ENCODE measurements at places on chromosomes 1 and 21.
A peak's percentile ranks its signal among the peaks of the same experiment; 100 is the strongest.

DNA sequence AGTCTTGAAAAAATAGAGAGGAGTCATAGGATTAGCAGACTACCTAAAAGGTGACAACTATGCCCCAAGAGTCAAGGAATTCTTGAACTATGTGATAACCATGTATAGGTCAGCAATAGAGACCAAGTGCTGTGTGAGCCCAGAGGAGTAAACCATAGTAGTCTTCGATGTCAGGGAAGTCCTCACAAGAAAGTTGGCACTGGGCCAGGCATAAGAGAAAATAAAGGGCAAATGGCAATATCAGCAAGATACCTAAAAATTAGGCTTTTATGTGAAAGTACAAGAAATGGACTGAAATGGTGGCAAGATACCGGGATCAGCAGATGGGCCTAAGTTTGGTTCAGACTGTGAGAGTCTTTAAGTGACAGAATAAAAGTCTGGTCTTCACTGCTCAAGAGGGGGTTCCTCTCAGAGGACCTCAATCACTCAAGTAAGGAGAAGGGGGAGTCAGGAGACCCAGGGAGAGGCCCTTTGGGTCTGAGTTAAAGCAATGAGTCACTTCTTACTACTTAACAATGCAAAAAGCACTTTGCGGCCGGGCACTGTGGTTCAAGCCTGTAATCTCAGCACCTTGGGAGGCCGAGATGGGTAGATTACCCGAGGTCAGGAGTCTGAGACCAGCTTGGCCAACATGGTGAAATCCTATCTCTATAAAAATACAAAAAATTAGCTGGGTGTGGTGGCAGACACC lies 95.0 kb downstream of the TEX35 start:
- DNase-seq, result no peak

DNA sequence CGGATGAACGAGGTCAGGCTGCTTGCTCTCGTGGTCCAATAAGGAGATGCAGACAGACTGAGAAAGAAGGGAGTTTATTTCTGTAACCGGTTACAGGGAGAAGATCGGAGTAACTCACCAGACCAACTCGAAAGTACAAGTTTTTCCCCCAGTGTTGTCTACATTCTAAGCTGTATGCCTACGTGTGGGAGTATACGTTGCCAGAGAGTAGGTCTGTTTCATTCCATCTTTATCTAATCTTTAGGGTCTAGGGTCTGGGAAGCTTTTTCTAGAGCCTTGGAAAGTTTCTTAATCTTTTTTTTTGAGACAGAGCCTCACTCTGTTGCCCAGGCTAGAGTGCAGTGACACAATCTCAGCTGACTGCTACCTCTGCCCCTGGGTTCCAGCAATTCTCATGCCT lies 4.7 kb upstream of the PADI1 start:
- DNase-seq, result no peak

GRCh38 chr1:226827458-226827857 lies 43.0 kb upstream of the PSEN2 start:
- DNase-seq, result peak; percentile 19

DNA sequence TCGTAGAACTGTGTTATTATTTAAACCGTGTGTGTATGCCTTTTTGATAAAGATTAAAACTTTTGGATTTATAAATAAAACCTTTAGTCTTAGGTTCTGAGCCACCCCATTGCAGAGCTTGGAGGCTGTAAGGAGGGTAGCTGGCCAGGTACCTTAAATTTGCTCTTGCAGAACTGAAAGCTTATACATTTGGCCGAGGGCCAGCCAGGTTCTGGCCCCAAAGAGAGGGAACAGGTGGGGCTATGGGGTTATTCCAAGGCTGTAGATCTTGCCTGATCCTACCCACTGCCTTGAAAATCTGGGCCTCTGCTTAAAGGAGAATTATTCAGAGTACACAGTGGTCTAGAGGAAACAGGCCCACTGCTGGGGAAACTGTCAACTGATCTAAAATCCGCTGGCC lies 59.6 kb downstream of the CAMK2N1 start:
- DNase-seq, result no peak

- DNase-seq, result no peak
Observed at GRCh38 chr1:232308616-232309015, 321.3 kb downstream of the SIPA1L2 start.

DNA sequence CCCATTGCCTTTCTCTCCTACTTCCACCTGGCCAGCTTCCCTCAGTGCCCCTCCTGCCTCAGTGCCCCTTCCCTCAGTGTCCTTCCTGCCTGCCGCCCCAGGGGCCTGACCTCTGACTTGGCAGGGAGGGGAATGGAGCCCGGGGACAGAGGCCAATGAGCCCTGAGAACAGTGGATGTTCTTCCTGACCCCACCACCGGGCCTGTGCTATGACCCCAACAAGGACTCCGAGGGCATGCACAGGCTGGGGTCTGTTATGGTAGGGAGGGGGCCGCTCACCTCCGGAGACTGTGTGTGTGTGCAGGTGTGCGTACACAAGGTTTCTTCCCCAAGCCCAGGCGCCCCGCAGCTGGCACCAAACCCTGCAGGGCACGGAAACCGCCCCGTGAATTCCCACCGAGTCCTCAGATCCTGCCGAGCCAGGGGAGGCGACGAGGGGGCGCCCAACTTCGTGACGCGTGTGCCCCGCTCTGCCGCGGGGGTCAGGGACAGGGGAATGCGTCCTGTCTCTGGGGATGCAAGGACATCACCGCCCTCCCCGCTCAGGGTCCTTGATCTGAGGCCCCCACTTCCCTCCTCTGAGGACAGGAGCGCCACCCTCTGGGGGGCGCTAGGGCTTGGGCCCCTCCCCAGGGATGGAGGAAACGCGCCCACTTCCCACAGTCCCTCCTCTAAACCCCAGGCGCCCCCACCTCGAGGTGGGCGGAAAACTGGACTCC lies 766 bp downstream of the RAP1GAP start:
- no peak for DNase-seq

- no peak for DNase-seq
Observed at GRCh38 chr1:230256896-230257295, 169.2 kb downstream of the PGBD5 start.

DNA sequence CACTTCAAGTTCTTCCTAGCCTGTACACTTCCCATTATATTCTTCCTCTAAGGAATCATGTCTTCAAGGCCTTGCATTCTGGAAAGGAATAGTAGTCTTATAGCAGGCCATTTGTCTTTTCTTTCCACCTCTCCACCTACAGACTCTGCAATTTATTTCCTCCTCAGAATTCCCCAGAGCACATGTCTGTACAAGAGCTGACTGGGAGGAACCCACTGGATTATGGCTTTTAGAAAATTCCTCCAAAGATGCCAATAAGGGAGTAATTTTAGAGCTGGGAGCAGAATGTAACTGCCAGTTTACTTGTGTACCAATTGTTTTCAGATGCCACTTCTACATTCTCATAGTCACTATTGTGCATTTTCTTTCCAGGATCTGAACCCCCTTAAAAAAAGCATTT lies 3.4 kb upstream of the PSMG1 start:
- no peak for DNase-seq

DNA sequence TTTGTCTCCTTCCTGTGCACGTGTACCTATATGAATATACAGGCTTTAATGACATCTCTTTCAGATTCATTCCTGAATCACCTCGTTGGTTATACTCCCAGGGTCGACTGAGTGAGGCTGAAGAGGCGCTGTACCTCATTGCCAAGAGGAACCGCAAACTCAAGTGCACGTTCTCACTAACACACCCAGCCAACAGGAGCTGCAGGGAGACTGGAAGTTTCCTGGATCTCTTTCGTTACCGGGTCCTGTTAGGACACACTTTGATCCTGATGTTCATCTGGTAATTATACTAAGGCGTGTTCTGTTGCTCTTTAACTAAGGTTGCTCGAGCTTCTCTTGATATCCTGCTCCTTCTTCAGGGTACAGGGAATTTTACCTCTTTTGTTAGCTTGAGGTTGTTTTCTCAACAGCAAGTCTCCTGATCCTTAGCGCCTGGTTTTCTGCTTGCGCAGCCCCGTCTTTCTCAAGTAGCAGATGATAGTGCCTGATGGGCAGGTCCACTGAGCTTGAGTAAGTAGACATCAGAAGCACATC lies 55.1 kb downstream of the SLC22A15 start:
- no peak for DNase-seq

GRCh38 chr1:3037281-3038040 lies 16.2 kb downstream of the ACTRT2 start:
- DNase-seq, result no peak

DNA sequence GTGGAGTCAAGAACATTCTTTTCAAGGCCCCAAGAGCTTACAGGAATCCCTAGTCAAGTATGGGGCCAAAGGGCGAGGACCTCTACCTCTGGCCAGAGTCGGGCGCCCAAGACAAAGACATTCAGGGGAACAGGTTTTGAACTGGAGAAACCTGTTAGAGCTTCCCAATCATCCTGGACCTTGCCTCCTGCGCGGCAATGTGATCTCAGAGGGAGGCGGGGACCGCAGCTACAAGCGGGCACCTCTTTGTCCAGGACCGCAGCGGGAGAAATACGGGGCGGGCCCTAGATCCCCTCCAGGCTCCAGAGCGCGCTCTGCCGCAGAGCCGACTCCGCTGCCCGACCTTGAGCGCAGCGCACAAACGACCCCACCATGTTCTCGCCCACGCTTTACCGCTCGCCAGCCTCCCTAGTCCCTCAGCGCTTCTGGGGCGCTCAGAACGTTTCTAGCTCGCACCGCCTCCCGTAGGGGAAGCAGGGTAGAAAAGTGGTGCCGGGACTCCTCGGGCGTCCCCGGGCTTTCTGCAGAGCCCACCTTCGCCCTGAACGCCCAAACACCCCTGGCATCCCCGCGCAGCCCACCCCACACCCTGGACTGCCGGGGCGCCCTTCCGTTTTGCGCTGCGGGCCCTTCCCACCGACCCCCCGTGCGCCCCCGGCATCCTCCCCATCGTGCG lies 28.1 kb downstream of the RABIF start:
- DNase-seq, result peak; percentile 51

DNA sequence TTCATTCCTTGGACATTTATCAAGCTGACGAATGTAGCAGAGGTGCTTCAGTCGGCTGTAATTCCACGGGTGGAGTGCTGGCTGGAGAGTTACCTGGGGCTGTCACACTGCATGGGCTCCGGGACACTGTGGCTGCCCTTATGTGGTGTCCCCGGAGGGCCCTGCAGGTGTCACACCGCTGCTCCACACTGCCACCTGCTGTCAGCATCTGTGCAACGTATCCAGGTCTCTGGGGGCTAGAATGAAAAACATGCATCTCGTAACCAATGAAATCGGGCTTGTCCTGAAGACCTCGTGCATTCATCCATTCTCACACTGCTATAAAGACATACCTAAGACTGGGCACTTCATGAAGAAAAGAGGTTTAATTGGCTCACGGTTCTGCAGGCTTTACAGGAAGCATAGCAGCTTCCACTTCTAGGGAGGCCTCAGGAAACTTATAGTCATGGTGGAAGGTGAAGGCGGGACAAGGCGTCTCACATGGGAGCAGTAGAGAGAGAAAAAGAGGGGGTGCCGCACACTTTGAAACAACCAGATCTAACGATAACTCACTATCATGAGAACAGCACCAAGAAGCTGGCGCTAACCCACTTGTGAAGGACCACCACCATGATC lies 46.7 kb upstream of the PCBP3 start:
- DNase-seq, result peak; percentile 89

DNA sequence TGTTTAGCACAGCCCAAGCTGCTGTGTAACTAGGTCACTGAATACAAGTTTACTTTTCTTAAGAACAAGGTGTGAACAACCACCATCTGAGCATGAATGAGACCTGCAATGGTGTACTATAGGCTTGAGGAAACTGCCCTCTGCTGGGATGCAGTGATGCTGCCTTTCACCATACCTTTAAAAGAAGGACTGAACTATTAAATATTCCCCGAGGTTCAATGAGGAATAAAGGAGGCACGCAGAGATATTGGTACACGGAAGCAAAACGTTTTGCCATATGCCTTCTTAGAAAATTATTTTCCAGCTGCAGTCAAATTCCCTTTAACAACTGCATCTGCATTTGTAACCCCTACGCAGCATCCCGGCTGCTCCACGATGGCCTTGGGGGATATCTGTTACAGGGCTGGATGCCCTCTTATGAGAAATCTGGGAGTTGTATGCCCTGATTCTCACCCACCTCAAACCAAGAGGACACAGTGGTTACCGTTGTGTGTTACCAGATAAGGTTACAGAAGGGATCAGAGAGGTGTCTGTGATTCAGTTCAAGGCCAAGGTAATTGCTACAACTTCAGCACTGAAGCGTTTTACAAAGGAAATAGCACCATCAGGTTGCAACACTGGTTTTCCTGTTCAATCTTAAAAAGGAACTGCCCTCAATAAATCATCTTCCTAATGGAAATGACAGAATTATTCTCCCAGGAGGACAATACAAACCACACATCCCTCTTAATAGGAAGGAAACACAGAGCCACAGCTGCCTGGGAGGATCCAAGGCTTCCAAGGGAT lies 470.5 kb downstream of the LTN1 start:
- DNase-seq, result no peak

DNA sequence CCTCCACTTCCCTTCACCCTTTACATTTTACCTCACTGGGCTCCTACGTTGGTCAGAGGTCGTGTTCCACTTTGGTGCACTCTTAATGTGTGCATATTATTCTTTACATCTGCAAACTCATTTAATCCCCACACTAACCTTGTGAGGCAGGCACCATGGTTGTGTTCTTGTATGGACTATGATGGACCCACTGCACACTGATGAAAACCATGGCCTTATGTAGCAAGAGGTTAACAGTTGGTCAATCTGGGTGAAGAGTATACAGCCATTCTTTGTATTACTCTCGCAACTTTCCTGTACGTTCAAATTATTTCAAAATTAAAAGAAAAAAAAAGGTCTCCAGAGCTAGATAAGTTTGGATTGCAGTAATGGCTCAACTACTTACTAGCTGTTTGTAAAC lies 78.5 kb downstream of the RUNX1 start:
- DNase-seq, result no peak

GRCh38 chr1:209870151-209870831 lies 42.5 kb downstream of the UTP25 start:
- DNase-seq, result no peak

- no peak for DNase-seq
Observed at GRCh38 chr1:205424901-205425600, 3.2 kb upstream of the LEMD1 start.

GRCh38 chr1:50930193-50930592 lies 29.9 kb downstream of the FAF1 start:
- DNase-seq, result no peak

- no peak for DNase-seq
Observed at GRCh38 chr1:89044970-89045721, 19.9 kb downstream of the GBP1 start.

GRCh38 chr1:36894824-36895223 lies 139.5 kb downstream of the GRIK3 start:
- DNase-seq, result no peak

GRCh38 chr1:59765011-59765730 lies 49.6 kb upstream of the HOOK1 start:
- no peak for DNase-seq

All from activated CD8-positive, alpha-beta memory T cell treated with anti-CD3 and anti-CD28 coated beads, Interleukin-2, amount 50 U/mL, for 4 hours (primary cell).